ENCODE measurements at places on chromosomes 16 and 17.
A peak's percentile ranks its signal among the peaks of the same experiment; 100 is the strongest.

DNA sequence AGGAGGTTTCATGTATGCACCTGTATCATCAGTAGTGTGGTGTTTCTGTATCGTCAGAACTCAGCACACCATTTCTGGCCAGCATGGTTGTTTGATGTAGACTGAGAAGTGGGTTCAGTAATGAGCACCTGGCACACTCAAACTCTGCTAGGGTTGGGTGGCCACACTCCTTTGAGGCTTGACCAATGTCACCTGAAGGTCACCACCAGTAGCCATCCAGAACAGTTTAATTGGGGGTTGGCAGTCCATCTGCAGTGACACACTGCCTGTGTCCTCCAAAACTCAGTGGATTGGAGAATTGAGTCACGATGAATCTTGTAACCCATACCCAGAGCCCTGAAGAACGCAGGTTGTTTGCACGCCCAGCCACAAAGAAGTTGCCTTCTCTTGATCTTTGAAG lies 86.8 kb upstream of the HSBP1 start:
- no peak for DNase-seq

DNA sequence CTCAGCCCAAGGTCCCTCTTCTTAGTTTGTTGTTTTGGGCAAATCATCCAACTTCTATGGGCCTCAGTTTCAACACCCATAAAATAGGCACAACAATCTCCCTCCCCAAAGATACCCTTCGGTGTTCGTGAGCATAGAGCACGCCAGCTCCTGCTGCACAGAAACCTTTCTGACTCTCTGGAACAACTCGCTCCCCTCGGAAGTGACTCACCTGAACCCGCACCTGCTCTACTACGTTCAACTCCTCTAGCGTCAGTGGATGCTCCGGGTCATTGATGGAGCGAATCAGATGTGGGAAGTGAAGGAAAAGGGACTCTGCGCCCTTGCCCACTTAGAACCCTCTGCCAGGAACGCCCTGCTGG lies 445 bp downstream of the CIAO2B start:
- DNase-seq, result no peak

- DNase-seq, result peak; percentile 85
Measured at GRCh38 chr17:1203111-1203966, 23.6 kb upstream of the ABR start.

DNA sequence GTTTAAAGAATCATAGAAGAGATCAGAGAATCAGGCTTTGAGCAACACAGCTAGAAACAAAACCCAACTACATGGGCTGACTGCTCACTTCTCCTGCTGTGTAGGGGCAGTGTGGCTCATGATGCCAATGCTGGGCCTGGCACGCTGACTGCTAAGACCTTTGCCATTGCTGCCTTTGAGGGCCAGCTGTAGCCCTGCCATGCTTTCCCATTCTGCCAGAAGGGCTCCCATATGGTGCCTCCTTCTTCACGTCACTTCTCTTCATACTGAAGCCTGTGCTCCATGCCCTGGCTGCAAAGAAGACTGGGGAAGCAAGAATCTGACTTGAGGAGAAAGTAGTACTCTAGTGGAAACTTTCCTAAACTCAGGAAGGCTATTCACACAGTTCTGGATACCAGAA lies 232.9 kb downstream of the UTP18 start:
- no peak for DNase-seq

GRCh38 chr16:1584926-1585484 lies 26.9 kb downstream of the IFT140 start:
- no peak for DNase-seq

- DNase-seq, result no peak
Measured at GRCh38 chr16:19011169-19011731, 27.5 kb downstream of the TMC7 start.

DNA sequence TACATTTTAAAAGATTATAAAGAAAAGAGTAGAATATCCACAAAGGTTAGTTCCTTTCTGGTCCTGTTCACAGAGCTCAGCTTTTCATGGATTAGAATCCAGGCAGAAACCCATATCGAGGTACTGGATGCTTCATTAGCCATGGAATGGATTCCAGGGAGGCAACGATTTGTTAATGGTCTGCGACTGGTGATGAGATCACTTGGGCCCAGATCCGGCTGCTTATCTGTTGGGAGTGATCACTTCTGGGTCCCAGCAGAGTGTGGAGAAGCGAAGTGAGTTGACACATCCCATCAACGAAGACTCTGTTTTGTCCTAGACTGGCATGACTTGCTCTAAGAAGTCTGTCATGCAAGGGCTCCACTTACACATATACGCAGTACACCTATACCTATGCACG lies 165.8 kb downstream of the MAF start:
- DNase-seq, result no peak

DNA sequence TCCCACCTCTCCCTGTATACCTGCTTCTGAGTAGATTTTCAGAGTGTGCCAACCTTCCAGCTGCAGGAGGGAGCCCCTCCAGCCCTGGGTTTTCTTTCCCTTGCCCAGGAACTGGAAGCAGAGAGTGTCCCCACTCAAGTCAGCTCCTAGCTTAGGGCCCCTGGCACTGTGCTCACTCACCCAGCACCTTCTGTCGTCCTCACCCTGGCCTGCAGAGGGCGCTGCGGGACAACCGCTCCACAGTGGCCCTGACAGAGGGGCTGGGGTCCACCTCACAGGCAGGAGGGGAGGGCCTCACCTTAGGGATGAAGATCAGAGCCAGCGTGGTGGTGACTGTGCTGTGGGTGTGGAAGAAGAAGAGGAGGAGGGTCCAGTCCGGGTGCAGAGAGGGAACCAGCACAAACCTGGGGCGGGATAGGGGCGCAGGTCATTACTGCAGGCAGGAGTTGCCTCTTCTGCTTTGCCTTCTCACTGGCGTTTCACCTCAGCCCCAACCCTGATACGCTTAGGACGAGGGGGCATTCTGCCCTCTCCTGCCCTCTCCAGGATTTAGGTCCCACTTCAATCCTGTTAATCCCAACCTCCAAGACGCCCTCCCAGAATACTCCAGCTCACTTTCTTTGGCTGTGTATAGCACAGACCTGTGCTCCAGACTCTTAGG lies 10.0 kb downstream of the GPR179 start:
- DNase-seq, result peak; percentile 66

DNA sequence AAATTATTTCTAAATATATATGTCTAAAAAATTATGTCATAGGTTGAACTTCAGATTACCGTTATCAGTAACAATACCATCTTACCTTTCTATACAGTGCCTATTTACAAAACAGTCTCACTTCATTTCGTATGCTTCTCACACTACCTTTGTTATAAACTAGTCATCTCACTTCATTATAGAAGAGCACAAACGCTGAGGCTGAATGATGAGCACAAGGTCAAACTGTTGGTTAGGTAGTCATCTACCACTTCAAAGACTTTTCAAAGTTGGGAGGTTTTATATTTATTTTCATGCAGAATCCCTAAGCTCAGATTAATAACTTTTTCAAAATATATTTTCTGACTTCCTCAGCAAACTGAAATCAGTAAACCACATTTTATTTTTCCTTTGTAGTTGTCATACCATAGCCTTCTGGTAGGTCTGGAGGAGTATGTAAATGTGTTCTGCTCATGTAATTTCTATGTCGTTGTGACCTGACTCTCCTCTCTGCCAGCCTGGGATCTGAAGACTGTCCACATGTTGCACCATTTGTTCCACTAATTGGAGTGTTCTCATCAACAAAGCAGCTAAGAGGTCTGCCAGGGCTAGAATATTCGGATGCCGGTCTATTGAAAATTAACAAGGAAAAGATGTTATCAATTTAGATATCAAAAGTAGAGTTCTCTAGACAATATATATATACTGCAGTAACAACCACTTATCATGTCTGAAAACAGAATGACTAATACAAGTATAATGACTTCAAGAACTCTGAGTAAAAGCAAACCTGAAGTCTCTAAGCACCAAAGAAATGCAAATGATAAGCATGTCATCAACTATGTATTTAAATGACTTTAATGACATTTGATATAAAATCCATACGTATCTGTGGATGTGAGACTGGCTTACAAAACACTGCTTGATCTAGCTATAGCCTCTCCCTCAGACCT lies 73.9 kb downstream of the CEP95 start:
- DNase-seq, result no peak

GRCh38 chr16:11781773-11782172 lies 15.3 kb downstream of the ZC3H7A start:
- no peak for DNase-seq

- DNase-seq, result no peak
Measured at GRCh38 chr16:57577691-57578224, 35.3 kb downstream of the ADGRG5 start.

GRCh38 chr16:23330583-23331249 lies 28.6 kb downstream of the SCNN1B start:
- no peak for DNase-seq

GRCh38 chr16:85728879-85729278 lies 22.0 kb downstream of the C16orf74 start:
- no peak for DNase-seq

- DNase-seq, result no peak
Measured at GRCh38 chr17:28612531-28612930, 1.5 kb downstream of the RSKR start.

- DNase-seq, result no peak
Measured at GRCh38 chr17:32289471-32290070, 23.9 kb downstream of the RHBDL3 start.

DNA sequence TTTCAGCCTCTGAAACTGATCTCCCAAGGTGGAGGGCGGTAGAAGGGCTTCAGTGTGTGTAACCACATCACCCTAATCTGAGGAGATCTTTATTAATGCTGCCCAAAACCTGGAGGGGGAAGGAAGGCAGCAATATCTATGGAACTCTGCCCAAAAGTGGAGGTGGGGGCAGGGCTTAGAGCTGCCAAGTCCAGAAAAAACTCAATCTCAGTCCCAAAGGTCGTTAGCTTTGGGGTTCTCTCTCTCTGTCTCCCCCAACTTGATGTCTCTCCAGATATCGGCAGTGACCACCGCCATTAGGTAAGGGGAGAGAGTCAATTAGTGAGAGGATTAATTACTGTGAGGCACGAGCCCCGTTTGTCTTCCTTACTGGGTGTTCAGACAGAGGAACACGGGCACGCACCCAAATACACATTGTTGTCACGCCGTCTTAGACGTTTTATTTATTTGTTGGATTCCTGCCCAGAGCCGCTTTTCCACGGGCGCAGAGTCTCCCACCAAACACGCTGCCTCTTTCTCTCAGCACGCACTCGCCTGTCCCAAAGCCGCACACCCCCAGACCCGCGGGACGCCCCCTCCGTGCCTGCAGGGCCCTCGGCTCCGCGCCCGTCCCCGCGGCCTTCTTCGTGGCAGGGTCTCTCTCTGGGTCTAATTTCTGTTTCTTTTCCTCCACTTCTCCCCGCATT lies 5.4 kb upstream of the LHX1 start:
- DNase-seq, result peak; percentile 39

DNA sequence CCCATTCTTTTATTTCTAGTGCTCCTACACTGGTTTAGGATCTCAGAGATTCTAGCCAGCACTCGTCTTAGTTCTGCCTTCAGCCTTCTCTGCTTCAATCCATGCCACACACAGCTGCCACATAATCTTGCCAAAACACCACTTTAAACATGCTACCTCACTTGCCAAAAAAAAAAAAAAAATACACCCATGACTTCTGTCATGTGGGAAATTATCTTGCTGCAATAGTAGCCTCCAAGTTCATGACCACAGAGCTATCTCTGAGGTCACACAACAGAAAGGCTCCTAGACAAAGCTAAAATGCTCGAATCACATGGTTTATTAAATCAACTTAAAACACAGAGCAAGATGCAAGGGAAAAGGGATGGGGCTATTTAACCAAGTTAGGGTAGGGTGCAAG lies 18.1 kb downstream of the FZD2 start:
- DNase-seq, result no peak

- DNase-seq, result no peak
Measured at GRCh38 chr16:89200124-89200849, at the start of gene SLC22A31. Gene SLC22A31 (minus strand): TSS chr16:89200537. CDS start chr16:89200501, 36 bp downstream.

- no peak for DNase-seq
Measured at GRCh38 chr16:62058412-62058811, 22.2 kb upstream of the CDH8 start.

GRCh38 chr16:48172682-48173081 lies 16.9 kb upstream of the ABCC12 start:
- no peak for DNase-seq

DNA sequence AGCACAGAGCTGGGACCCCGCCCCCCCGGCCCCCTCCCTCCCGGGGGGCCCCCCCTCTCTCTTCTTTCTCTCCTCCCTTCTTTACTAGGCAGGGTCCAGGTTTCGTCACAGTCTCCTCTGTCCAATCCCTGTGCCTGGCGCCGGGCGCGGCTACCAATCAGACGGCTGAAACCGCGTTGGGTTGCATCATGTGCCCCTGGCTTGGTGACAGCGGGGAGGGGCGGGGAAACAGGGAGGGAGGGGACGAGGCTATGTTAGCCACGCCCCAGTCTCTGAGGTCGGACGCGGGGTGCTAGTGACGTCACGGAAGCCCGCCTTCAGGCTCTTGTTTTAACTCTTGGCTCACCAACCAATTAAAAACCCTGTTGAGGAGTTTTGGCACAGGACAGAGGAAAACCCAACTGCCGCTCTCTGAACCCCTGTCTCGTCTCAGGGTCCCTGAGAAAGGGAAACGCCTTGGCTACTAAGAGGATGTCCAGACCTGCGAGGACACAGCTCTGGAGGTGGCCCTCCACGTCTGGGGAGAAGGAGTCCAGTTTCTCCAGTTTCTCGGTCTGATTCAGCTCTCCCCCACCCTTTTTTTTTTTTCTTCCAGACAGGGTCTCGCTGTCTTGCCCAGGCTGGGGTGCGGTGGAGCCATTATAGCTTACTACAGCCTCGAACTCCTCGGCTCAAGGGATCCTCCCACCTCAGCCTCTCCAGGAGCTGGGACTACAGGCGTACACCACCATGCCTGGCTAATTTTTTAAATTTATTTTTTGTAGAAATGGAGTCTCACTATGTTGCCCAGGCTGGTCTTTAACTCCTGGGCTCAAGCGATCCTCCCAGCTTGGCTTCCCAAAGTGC lies 441 bp upstream of the PLEKHH3 start:
- peak; percentile 100 for DNase-seq

GRCh38 chr17:61402073-61402541 lies 2.5 kb downstream of the TBX2 start:
- no peak for DNase-seq

DNA sequence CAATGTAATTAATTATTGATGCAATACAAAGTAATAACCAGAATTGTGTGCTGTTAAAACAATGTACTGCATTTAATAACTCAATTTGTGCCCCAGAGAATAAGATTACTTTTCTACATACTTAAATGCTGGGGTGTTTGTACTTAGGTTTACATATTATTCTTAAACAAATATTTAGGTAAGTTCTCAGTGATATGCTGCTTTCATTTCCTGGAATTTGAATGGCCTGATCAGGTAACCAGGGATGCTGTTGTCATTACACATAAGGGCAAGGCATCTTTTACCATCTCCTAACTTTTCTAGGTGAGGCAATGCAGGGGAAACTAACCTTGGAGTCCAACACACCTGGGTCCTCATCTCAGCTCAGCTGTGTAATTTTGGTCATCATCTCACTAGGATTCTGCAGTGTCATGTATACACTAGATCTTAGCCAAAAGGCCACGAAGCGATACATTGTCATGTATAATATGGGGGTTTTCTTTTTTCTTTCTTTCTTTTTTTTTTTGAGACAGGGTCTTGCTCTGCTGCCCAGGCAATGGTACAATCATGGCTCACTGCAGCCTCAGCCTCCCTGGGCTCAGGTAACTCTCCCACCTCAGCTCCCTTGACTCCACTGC lies 45.2 kb downstream of the MYO1D start:
- DNase-seq, result no peak

Measured in GM20000 (cell line).